Hepatocyte (in vitro differentiated cells): ENCODE measurements at places on chromosomes 7 and 10. TPM values are rescaled to one million over a fixed set of nuclear protein-coding genes. Genes with fewer than 3 reads are reported as not detected.

DNA sequence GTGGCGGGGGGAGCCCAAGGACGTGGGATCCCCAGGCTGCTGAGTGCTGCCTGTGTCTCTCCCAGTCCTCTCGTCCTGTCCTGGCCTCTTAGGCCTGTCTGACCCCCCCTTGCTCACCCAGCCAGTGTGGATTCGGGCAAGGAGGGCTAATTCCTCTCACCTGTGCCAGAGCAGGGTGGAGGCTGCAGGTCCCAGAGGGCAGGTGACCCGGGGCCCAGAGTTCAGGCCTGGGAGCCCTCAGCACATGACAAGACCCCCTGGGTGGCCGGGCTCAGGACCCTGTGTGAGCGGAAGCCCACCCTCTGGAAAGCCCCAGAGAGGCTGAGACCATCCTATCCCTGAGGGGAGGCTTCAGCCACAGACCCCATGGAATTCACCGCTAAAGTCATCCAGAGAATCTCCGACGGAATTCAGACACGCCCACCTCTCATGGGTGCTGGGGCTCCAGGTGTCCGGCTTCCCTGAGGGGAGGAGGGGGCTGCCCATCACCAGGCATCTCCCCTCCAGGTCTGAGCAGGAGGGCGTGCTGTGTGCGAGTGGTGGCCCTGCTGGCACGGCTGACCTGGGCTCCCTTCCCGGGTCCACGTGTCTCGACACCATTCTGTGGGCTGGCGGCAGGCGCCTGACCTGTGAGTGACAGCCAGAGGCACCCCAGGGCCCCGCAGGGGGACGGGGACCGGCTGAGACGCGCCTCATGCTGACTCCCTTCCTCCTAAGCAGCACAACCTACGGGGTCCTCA, 5.0 kb downstream of the KNDC1 start:
- DNase-seq = no peak

GRCh38 chr7:116762971-116763370, 91.0 kb downstream of the MET start:
- no peak for DNase-seq

The ANKRD22 gene
- total RNA-seq = 2.1 and 4.2 TPM in 2 replicates

The FAM20C gene
- total RNA-seq = 42.5 and 47.8 TPM in 2 replicates

GRCh38 chr7:21782996-21783395, 162.7 kb downstream of the CDCA7L start:
- no peak for DNase-seq

The SPAM1 gene
- 0.28 TPM in 1 of 2 replicates, not detected in the other for total RNA-seq

- no peak for DNase-seq
Measured at GRCh38 chr7:138204285-138204981, 128.2 kb downstream of the AKR1D1 start.

DNA sequence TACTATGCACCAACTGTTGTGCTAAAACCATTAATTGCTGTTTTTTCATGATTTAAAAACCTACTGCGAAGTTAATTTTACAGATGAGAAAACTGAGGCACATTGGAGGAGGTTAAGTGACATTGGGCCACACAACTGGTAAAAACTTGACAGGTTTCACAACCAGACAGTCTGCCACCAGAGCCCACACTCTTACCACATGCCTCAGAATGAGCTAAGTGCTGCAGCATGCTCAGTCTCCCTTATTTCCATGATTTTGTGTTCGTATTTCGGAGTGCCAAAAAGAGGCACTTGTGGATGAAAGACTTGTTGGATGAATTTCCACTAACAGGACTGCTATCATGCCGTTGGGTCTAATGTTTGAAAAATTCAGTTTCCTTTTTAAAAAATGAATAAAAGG, 77.4 kb downstream of the PCLO start:
- no peak for DNase-seq

The MET gene
- total RNA-seq = 29.3 and 35.7 TPM in 2 replicates

The HECW1 gene
- 2.6 and 7.6 TPM in 2 replicates for total RNA-seq

The PFKFB3 gene
- total RNA-seq = 15.4 and 21.6 TPM in 2 replicates

DNA sequence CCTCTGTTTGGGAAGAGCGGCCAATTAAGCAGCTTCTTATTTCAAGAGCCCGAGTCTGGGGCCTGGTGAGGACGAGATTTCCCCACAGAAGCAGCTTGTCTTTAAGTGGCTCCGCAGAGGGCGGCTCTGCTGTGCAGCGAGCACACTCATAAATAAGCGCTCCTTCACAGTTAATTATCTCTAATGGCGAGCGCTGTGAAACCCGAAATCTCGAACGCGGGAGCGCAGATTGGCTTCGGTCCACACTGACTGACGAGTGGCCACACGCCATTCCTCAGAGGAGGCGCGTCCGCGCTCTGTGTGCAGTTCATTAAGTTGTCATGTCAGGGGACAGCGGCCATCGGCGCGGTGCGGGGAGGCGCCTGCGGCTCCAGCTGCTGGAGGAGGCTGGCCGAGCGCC, 560.9 kb downstream of the DNAJB6 start:
- DNase-seq = no peak

- peak; percentile 24 for DNase-seq
Measured at GRCh38 chr7:141158561-141158960, 84.7 kb downstream of the TMEM178B start.

DNA sequence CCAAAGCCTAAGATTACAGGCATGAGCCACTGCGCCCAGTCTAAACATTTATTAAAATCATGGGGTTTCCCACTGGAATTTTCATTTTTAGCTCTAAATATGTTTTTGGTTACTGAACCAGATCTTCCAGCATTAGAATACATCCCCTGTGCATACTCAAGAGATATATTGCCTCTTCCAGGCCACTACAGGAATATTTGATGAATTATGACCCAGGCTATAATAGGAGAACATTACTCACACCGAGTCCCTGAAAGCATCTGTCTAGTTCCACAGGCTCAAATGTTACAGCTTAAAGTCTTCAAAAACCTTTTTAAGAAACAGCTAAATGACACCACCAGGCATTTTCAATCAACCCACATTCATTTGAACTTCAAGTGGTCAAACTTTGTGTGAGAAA, 50.4 kb upstream of the GRM8 start:
- no peak for DNase-seq

The PLCE1 gene
- 10.8 TPM in 2 replicates for total RNA-seq
